ENCODE measurements at places on chromosomes 16 and 17. TPM values are rescaled to one million over a fixed set of nuclear protein-coding genes. Genes with fewer than 3 reads are reported as not detected.

Gene SCGB1C2
- not detected for total RNA-seq

Gene CDR2L
- total RNA-seq = 24.4 TPM

- no peak overlapping the region for H3K27ac ChIP-seq
- H3K4me1 ChIP-seq = peaks cover 7% of the 10 kb centered on the region
- H3K4me3 ChIP-seq = no peak overlapping the region
- DNase-seq = no peak
- peaks cover 48% of the 10 kb centered on the region for H3K27me3 ChIP-seq
These were observed 923 bp downstream of the TLCD3B start for GRCh38 chr16:30030011-30030685.

DNA sequence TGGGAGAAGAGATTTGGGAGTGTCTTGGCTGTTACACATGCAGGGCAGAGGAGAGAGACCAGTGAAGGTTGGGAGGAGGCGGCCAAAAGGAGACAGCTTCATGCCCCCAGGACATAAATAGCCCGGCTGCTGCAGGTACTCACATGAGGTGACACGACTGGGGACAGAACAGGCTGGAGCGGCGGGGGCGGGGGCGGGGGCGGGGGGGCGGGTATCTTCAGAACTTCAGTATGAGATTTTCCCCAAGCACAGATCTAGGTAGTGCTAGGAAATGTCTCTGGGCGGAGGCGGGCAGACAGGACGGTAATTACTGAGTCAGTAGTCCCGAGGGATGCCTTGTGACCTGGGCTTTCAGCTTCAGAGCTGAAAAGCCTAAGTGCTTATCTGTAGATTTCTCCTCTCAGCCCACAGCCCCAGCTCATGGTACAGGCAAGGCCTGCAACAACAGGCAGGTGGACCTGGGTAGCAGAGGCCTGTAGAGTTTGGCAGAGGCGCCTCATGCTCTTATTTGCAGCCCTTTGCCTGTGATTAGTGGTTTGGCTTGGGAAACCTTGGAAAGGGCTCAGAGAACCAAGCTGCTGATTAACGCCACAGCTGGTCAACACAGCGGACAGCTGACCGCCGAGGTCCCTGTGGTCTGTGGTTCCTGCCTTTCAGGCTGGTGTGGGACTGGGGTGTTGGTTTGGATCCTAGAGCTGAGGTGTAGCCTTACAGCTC lies 24.5 kb downstream of the UNK start:
- peaks cover 35% of the 10 kb centered on the region for H3K4me1 ChIP-seq
- DNase-seq = peak; percentile 74
- peaks cover 36% of the 10 kb centered on the region for H3K36me3 ChIP-seq
- H3K4me3 ChIP-seq = peak overlapping the region; percentile 5
- H3K27ac ChIP-seq = peak overlapping the region; percentile 71

- H3K4me3 ChIP-seq = no peak overlapping the region
- H3K36me3 ChIP-seq = no peaks in the 10 kb centered on the region
- DNase-seq = no peak
- H3K27ac ChIP-seq = no peak overlapping the region
- H3K4me1 ChIP-seq = no peaks in the 10 kb centered on the region
These were observed 153.4 kb downstream of the RGS9 start for GRCh38 chr17:65290616-65291015.
